ENCODE measurements at places on chromosomes 7 and 10. TPM values are rescaled to one million over a fixed set of nuclear protein-coding genes. Genes with fewer than 3 reads are reported as not detected.

DNA sequence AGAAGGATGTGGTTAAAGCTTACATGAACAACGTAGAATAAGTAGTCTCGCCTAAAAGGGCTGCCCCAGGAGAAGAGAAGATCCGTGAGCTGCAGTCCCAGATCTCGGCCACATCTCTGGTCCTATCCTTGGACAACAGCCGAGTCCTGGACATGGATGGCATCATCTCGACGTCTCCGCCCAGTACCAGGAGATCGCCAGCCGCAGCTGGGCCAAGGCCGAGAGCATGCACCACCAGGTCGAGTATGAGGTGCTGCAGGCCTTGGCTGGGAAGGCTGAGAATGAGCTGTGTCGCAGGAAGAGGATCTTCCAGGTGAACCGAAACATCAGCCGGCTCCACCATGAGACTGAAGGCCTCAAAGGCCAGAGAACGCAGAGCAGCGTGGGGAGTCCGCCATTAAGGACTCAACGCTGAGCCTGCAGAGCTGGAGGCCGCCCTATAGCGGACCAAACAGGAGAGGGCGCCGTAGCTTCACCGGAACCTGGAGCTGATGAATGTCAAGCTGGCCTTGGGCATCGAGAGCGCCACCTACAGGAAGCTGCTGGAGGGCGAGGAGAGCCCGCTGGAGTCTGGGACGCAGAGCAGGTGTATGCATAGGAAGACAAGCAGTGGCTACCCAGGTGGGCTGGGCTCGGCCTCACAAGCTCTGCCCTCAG is 22.2 kb downstream of the LIPK start:
- no peak overlapping the region for H3K27ac ChIP-seq
- DNase-seq, result no peak

DNA sequence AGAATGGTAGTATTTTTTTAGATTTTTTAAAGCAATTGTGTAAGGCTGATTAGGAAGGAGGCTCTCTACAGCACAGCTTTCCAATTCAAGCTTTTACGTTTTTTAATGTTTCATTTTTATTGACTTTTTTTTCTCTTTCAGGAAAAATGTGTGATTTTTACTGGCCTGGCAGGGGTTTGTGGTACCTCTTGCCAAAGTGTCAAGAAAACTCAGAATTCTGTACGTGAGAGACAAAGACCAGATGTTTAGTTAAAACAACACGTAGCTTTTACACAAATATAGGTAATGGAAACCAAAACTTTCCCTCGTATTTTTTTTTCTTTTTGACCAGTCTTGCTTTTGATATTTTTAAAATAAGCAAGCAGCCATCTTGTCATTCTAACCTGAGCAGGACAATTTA is 6.0 kb upstream of the NPVF start:
- H3K36me3 ChIP-seq, result no peaks in the 10 kb centered on the region
- DNase-seq, result no peak
- no peaks in the 10 kb centered on the region for H3K4me1 ChIP-seq
- no peak overlapping the region for H3K4me3 ChIP-seq
- no peak overlapping the region for H3K27ac ChIP-seq

- H3K27me3 ChIP-seq, result no peaks in the 10 kb centered on the region
- H3K27ac ChIP-seq, result no peak overlapping the region
- H3K4me1 ChIP-seq, result no peaks in the 10 kb centered on the region
- H3K4me3 ChIP-seq, result no peak overlapping the region
- DNase-seq, result no peak
- H3K36me3 ChIP-seq, result no peaks in the 10 kb centered on the region
These were observed 10.7 kb downstream of the HECTD2 start for GRCh38 chr10:91420868-91421267.

DNA sequence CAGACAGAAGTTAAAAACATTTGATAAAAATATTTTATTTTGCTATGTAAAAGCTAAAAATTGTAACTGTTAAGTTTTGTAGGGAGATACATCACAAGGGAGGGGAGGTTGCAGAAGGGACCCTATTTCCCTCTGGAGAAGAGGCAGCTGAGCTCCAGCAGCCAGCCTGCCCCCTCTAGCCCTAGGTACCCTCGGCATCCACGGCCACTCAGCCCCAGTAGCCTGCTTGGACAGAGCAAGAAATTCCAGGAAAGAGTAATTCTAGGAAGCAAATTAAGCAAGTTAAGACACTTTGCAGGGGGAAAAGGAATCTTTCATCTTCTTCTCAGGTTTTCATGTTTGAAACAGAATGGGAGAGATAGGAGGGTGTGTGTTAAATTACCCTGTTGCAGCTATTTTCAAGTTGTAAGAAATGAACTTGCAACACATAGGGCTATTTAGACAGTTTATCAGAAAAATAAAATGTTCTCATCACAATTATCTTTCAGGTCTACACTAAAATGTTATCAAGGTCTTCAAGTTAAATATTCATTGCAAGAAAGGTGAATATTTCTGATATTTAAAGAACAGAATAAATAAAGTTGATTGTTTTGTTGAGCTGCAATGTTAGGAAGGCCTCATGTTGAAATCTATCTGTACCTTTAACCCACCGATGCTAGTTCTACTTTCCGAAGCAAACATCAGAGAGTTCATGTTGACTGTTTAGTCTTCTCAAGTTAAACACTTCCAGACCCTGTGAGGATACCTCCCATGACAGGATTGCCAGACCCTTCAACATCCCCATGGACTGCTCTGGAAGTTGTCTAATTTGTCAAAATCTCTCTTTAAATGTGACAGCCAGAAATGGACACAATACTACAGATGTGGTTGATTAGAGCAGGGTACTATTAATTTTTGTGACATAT is 5.5 kb downstream of the SGCE start:
- no peak for DNase-seq
- H3K4me3 ChIP-seq, result no peak overlapping the region
- H3K27me3 ChIP-seq, result no peaks in the 10 kb centered on the region
- H3K4me1 ChIP-seq, result peaks cover 19% of the 10 kb centered on the region
- no peaks in the 10 kb centered on the region for H3K36me3 ChIP-seq
- H3K27ac ChIP-seq, result no peak overlapping the region

Gene CLRN3
- not detected for total RNA-seq
